Stimulated activated CD4-positive, alpha-beta T cell treated with anti-CD3 and anti-CD28 coated beads, Interleukin-2, amount 100 ng/mL, for 48 hours (primary cell): ENCODE measurements at places on chromosomes 5 and 9.

- no peak for DNase-seq
These were observed 150.7 kb downstream of the SLC28A3 start for GRCh38 chr9:84189904-84190303.

DNA sequence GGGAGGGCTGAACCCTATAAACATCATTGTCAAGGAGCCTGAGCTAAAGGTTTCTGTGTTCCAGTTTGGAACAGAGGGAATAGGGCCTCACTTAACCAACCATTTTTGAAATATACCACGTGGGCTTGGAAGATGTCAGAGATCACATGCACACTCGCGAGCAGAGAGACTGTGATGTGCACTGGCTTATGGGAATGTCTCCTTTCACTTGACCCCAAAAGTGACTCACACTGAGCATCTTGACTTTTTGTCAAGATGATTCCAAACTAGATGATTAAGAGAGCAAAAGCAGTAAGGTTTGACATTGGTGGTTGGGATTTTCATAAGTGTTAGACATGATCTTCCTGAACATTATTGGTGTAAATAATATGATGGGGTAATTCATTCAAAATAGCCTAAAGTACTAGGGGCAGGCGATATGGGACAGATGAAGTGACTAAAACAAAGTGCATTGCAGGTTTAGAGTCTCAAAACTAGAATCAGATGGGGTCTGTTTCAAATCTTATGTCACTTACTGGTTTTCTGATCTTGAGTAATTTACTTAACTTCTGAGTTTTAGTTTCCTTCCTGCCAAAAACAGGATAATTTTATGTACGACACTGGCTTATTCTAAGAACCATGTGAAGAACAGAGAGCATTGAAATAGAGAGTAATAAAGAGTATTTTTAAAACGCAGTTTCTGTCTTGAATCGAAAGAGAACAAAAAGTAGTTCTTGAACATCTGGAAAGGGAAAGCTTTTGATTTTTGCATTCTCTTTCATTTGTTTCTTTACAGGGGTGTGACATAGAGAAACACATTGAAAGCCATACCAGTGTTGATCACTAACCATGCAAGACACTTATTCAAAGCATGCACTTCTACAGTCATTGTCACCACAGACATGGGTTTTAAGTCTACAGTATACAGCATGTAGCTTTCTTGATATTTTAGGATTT, 383.0 kb downstream of the DIRAS2 start:
- no peak for DNase-seq

GRCh38 chr5:102040326-102040725, 255.8 kb downstream of the SLCO4C1 start:
- no peak for DNase-seq

DNA sequence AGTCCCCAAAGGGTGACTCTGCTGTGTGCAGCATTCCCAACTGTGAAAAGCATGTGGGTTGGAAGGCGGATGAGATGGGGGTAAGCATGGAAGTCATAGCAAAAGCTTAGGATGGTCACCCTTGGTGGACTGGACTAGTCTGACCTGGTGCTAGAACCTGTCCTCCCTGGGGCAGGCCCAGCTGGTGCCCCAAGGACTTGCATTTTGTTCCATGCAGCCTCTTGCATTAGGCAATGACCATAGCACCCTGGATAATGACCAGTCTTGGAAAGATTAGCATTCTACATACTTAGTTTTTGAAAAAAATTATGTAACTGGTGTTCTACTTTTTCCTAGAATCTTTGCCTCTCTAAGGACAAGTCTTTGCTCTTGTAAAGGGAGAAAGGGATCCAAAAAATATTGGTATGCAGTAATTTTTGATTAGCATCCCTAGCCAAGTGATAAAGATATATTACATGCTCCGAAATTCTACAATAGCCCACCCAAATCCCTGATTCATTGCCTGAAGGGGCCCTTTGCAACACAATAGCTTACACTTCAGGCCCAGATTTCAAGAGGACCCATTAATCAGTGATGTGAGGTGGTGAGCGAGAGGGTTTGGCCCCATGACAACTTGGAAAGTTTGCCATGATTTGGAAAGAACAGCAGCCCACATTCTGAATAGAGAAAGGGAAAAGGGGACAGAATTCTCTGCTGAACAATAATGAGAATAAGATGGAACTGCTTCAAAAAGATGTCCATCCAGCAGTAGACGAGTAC, 93.3 kb upstream of the CD180 start:
- DNase-seq = no peak

GRCh38 chr5:11037080-11037479, 276.0 kb upstream of the DAP start:
- DNase-seq = no peak

- DNase-seq = no peak
These were observed 1.0 kb upstream of the HK3 start for GRCh38 chr5:176899946-176900779.

- DNase-seq = no peak
These were observed 29.3 kb downstream of the DAB2 start for GRCh38 chr5:39395521-39395920.

DNA sequence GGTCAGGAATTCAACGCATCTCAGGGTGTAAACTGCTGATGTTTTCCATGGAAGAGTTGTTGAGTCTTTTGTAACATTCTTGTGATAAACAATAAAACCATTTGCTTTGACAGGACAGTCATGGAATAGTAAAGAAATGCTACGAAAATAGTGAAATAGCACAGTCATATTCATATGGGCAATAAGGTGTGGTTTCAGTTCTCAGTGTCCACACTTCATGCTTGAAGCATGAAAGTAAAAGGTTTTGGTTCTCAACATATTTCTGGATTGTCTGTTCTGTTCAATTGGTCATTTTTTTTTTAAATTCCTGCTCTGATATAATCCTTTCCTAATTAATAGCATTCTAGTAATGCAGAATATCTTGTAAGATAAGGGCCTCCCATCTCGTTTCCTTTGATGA, 467.6 kb upstream of the ZNF608 start:
- no peak for DNase-seq

DNA sequence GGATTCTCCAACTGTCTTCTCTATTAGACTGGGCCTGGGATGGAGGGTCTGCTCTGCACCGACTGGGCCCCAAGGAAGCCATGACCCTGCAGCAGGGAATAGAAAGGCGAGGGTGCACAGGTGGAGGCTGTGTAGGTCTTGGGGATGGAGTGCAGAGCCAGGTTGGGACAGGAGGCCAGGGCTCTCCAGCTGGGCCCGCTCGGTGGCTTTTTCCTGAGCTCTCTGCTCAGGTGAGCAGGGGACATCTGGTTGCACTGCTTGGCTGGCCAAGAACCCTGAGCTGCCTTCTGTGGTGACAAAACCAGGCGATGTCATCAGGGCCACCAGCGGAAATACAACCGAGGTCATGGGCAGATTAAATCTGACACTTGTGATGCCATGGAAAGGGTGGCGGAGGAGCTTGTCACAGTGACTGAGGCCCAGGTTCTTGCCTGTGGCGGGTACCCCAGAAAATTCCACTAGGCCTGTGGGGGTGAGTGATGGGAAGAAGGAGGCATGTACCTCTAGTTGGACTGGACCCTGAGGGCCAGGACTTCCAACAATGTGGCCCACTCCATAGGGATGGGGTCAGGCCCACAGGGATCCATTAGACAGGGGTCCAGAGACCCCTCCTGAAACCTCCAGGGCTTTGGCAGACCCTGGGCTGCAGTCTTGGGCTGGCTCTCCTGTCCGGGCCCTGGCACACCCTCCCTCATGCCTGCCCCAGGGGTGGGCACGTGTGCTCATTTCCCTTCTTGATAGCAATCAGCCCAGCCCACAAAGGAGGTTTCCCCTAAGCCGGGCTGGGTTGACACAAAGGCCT, 4.4 kb upstream of the IL3 start:
- DNase-seq = no peak
